SJCRH30 (cell line): ENCODE measurements at places on chromosomes 2 and 18.

- no peak for DNase-seq
Observed at GRCh38 chr2:175640655-175641054, 361.4 kb downstream of the LNPK start.

GRCh38 chr2:85792783-85793441 is 39.1 kb downstream of the ATOH8 start:
- peak; percentile 66 for DNase-seq

- no peak for DNase-seq
Observed at GRCh38 chr18:42275138-42275535, 320.1 kb downstream of the PIK3C3 start.

GRCh38 chr2:242041816-242042215 is 172.3 kb downstream of the RTP5 start:
- DNase-seq, result no peak

DNA sequence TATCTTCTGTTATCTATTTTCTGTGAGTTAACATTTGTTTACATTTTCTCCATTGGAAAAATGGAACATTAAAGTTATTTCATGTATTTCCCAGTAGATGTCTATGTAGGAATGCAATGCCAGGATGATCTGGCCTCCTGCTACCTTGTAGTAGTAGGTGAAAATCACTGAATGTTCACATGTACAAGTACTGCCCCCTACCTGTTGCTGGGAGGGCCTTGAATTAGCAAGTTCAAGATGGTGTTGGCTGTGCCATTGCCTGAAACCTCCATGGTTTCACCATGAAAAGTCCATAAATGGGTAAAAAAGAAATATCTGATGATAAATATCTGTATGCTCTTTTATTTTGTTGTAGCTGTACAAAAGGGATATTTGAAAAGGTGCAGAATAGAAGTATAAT is 30.7 kb downstream of the XRCC5 start:
- DNase-seq, result peak; percentile 34

- no peak for DNase-seq
Observed at GRCh38 chr2:127081826-127082633, 24.9 kb downstream of the BIN1 start.

- DNase-seq, result no peak
Observed at GRCh38 chr18:75871596-75871995, 444.1 kb upstream of the SMIM21 start.

GRCh38 chr2:203973676-203974075 is 37.1 kb downstream of the ICOS start:
- no peak for DNase-seq

DNA sequence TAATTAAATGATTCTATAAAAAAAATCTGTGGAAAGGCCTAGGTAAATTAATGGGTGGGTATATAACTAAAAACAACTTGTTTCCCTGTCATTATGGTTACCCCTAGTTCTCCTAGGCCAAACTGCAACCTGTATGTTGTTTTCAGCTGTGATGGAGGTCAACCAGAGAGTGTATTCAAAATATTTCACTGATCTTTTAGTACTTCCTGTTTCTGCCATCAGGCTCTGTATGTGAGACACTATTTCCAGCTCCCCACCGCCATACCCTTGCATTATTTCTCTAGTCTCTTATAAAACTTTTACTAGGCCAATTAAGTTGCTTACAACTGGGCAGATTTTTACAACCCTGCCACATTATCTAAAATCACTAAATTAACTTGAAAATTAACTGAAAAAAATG is 21.0 kb upstream of the CDKL4 start:
- no peak for DNase-seq

DNA sequence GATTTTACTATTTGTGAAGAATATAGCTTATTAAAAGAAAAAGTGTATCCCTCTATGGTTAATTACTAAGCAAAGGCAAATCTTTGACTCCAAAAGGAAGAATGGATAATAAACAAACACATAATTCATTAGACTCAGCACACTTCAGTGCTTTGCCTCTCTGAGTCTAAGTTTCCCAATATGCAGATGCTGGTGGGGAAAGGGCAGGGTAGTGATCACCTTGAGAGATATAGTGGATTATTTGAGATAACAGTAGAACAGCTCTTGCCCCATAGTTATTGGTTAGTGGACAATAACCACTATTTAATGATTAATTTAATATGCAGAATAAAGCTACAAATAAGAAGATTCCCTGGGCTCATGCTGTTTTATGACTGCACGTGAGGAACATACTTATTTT is 98.2 kb upstream of the SLC8A1 start:
- no peak for DNase-seq

DNA sequence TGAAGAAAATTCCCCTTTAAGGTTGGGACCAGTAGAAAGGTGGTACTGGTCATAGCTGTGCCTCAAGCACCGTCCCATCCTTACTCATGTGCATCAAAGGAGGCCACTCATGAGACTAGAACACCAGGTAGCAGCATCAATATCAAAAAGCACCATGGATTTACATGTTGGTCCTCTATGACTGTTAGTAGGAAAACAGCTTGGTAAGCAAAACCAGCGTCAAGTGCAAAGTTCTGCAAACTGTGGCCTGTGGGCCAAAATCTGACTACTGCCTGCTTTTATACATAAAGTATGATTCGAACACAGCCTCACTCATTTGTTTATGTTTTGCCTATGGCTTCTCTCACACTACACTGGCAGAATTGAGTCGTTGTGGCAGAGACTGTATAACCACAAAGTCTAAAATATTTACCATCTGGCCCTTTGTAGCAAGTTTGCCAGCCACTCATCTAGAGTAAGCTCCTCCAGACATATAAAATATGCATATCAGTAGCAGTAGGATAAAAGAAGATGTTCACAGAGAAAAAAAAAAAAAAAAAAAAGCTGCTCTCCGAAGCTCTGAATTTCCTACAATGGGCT is 119.7 kb upstream of the CTNNA2 start:
- DNase-seq, result no peak

DNA sequence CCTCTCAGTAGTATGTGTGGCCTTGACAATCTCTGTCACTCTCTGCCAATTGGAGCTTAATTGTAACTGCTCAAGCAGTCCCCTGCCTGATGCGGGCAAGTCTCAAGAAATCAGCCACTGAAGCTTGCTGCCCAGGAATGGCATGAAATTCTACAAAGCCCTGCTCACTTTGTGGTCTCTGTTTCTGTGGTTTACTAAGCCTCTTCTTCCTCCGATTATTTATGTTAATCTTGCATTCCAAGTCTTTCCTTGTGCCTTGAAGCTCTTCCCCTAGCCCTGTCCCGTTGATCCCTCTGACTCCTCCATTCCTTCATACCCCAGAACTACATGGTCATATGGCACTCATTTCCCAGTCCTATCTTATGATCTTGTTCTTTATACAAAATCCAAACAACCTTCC is 489.3 kb upstream of the CHST9 start:
- DNase-seq, result no peak

DNA sequence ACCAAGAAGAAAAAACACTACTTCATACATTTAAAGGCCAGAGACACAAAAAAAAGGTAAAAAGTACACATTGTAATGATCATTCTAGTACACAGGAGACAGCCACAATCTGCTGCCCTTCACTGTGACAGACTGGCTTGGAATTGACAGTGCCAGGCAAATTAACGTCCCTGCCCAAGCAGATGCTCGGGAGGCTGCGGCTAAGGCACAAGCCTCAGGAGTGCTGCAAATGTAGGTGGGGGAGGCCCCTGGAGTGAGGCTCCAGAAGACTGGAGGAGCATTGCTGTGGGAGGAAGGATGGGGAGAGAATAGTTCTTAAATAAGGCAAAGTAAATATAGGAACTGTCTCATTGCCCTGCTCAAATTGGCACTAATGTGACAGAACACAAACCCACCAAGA is 18.6 kb downstream of the ERCC3 start:
- DNase-seq, result no peak

- DNase-seq, result no peak
Observed at GRCh38 chr2:58130238-58130637, 83.6 kb downstream of the VRK2 start.

GRCh38 chr2:143819190-143819735 is 690.0 kb downstream of the ARHGAP15 start:
- no peak for DNase-seq

- no peak for DNase-seq
Observed at GRCh38 chr2:177072090-177072489, 140.5 kb upstream of the HNRNPA3 start.

GRCh38 chr18:38552732-38553321 is 987.2 kb upstream of the CELF4 start:
- no peak for DNase-seq

- DNase-seq, result peak; percentile 91
Observed at GRCh38 chr2:16608661-16609643, 56.7 kb downstream of the CYRIA start.

DNA sequence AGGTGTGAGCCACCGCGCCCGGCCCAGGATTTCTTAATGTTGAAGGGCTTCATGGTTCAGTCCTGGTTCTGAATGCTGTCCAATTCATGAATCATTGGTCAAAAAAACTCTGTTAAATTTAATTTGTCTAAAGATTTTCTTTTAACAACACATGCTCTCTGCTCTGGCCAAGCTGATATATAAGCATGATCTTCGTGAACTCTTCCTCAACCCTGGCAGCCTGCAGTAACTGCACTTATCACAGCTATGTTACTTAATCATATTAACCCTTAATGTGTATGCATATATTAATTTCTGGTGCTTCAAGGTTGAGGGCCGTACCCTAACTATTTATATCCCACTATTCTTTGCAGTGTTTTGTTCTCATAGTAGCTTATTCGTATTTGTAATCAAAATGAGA is 29.4 kb upstream of the FRZB start:
- no peak for DNase-seq

DNA sequence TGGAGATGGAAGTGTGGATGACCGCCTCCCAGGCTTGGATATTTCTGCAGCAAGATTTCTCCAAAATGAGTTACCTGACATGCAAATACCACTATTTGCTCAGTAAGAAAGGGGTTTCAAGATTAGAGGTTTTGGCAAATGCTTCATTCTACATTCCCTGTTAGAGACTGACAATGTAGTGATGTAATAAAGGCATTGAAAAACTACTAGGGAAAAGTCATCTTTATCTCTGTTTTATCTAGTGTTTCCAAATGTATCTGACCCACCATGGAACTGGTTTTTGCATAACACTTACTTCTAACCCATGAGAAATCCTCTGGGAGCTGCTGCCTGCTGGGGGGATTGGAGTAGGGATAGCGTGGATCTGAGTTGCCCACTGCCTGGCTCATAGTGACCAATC is 33.0 kb upstream of the NTSR2 start:
- no peak for DNase-seq

DNA sequence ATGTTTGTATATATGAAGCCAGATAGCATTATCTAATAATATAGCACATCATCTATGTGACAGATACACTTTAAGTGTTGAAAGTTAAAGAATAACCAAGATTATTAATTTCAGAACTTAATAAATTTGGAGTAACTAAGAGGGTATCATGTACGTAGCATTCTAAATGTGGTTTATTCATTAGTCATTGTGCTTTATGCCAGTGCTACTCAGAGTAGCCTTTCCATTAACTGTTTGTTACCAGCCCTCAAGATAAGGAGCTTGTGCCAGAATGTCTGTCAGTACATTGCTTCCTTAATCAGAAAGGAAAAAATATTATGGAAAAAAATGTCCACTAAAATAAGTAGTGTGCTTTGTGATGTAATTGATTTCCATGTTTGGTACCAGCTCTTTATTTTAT is 94.9 kb upstream of the TWSG1 start:
- DNase-seq, result no peak

DNA sequence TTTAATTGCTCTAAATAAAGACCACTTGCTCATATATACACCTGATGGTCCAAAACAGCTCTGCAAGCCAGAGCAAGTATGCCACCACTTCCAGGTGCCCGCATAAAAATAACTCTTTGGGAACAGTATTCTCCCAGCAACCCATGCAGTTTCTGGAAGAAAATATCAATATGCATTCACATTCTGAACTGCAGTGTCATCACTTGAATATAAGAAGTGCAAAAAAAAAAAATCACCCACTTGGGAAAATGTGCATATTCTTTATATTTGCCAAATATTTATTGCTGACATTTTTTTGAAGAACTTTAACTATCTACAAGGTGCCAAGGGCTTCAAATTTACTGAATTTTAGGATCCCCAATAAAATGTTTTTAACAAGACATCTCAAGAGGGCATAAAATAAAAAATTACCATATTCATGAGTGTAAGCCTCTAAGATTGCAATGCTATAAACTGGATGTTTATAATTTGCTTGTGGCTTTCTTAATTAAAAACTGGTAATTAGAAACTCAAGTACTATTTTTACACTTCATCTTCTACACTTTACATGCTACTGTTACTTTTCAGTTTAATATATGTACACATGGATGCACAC is 360.6 kb upstream of the HNRNPA3 start:
- no peak for DNase-seq

DNA sequence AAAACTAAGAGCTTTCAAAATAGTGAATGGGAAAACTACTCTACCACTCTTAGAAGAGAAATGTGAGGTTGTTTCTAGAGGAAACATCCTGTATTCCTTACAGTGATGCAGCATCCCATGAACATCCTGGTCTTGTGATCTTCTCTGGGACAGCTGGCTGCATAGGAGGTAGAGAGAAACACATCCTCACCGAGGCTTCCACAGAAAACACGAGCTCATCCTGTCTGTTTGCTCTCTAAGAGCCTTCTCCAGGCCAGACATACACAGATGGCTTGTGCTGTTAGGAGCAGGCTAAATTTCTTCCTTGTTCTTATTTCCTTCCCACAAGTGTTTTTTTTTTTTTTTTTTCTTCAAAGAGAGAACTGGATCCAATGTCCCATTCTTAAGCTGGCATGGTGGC is 14.7 kb upstream of the FZD7 start:
- DNase-seq, result no peak

- DNase-seq, result no peak
Observed at GRCh38 chr2:106257135-106257534, 63.0 kb upstream of the UXS1 start.

GRCh38 chr2:60221098-60221497 is 332.4 kb downstream of the BCL11A start:
- no peak for DNase-seq

- peak; percentile 71 for DNase-seq
Observed at GRCh38 chr2:71800106-71800809, 346.9 kb downstream of the DYSF start.

- DNase-seq, result no peak
Observed at GRCh38 chr2:182890773-182891378, 24.4 kb upstream of the FRZB start.

DNA sequence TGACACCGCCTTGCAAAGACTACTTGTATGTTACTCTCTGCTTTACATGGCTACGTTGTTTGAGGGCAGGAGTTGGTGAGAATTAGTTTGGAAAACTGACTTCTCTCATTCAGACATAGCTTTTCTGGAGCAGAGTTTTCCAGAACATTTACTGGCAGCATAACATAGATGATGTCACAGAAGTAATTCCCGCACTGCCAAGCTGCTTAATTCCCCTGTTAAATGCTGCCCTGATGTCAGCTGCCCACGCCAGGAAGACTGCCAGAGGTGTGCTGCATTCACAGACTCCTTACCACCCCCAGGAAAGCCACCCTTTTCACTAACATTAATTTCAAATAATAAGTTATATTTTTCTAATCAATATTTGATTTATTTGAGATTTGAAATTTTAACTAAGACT is 24.7 kb upstream of the PTPN2 start:
- DNase-seq, result no peak
